ENCODE measurements at places on chromosomes 3 and 15. TPM values are rescaled to one million over a fixed set of nuclear protein-coding genes. Genes with fewer than 3 reads are reported as not detected.

DNA sequence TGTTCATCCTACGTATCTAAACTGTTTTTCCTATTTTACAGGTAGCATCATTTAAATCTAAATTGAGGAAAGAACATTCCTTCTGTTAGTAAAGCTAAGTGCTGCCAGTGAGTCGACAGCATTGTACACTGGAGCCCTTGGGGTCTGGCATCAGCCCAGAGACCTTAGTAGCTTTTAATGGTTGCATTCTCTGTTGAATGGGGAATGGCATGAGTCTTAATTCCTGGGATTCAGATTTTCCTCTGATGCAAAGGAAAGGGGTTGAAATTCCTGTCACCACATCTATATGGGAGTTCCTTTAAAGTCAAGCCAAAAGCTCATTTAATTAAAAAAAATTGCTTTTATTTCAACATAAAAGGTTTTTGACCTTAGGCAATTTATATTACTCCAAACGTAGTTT is 148.4 kb upstream of the GBE1 start:
- no peak for DNase-seq

DNA sequence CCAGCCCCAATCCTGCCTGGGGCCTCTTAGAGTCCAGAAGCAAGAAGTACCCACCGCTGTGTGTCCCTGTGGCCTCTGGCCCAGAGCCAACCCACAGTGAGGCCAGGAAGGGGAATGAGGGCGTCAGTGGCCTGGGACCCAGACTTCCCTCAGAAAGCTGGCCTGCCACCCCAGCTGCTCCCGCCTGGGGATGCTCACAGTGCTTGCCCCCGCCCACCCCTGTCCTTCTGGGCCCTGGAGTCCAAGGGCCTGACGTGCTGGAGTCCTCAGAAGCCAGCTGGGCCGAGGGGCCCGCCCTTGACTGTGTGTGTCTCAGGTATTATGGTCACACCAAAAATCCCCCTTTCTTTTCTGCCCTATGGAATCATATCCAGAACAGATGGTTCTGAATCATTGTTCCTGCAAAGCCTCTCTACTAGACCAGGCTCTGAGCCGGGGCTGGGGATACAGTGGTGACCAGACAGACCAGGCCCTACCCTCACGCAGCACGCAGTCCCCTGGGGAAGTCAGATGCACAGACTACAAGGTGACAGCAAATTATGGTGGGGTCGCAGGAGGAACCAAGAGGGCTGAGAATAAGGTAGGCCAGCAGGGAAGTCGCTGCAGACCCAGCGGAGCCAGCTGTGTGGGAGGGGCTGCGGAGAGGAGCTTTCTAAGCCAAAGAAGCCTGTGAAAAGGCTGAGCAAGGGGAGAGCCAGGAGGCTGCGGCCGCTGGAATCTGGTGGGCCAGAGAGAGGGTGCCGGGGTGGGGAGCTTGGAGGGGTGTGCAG is 99.1 kb downstream of the VGLL4 start:
- no peak for DNase-seq

Gene MUC13
- total RNA-seq, result not detected

DNA sequence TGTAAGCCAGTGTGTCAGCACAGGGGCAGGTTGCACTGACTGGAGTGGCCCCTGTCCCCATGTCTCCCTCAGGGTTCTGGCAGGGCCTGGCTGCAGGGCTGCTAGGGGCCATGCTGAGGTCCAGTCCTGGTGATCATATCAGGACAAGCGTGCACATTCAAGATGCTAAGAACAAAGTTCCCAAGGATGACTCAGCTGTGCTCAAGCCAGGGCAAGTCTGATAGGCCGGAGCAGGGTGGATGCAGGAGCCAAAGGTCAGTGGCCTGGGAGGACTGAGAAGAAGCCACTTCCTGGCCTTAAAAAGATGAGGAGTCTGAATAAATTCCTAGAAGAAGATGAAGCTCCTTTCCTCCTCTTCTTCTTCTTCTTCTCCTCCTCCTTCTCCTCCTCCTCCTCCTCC is 353.2 kb downstream of the AGBL1 start:
- DNase-seq, result no peak

DNA sequence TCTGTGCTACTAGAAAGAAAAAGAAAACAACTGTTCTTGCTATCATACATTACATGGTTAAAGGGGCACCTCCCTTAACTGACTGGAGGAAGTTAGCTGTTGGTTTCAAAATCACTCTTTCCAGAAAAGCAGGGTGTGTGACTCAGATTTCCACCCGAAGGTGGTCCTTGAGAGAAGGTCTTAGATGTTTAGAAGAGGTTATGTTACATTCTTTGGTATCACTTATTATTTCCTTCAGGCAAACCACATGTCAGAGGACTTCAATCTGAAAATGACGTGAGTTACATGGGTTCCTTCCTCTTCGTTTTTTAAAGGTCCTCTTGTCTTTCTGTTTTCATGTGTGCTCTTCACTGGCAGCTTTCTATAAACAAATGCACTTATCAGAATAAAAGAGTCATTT is 307.9 kb upstream of the CBLB start:
- peak; percentile 79 for DNase-seq

DNA sequence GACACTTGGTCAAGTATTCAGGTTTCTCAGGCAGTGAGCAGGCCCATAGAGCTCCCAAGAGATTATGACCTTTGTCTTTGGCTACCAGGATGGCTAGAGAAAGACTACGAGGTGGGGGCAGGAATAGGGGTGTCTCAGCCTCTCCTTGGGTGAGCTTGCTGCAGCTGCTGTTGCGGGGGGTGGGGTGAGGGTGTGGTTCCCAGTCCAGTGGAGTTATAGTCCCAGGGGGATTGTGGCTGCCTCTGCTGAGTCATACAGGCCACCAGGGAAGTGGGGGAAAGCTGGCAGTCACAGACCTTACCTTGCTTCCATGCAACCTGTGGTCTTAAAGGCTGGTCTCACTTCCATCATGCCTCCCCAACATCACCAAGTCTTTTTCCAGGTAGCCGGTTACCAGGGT is 31.7 kb downstream of the ATP2C1 start:
- DNase-seq, result no peak

DNA sequence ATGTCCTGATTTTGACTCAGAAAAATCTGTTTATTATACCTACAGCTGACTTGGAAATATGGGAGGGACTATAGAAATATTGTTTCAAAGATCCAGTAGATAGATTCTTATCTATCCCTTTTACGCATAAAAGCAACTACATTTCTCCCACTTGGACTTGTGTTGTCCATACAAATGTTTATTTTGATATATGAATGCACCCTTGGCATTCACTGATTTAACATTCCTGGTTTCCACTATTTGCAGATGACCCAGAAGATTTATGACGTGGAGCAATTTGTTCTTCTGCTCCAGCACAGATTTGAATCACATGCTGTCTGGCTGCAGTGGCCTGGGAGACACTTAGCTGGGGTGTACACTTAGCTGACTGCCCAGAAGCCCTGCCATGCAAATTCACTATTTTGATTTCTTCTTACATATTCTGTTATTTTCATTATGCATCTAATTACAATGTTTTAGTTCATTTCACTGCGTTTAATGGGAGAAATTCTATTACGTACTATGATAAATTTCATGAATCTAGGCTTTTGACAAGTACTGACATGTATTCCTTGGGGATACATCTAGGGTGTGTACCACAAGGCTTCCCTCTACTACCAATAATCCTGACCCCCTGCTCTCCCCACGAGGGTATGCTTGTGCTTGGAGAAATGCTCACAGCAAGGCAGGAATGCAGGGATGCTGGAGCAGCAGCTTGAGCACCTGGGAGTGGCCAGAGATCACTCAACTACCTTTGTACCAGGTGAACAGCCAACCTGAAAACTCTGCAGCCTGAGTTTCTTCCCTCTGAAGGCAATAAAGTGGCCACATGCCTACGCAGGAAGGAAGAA is 223.6 kb upstream of the TBL1XR1 start:
- no peak for DNase-seq

DNA sequence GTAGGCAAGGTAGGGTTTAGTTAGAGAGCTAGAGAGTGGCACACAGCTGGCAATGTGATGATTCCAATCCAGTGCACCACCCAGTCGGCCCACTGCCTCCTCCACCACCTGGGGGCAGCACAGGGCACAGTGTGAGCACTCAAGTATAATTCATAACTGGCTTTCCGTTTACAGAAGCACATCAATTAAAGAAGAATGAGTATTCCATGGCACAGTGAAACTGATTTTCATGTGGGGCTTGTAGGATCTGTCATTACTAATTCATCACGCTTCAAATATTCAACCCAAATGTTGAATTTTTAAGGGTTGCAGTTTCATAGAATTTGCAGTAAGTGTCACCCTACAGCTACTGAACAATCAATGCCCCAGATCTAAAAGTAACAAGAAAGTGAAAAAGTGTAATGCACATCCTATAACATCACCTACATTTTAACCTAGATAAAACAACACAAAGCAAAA is 149.9 kb downstream of the IGSF11 start:
- peak; percentile 89 for DNase-seq

GRCh38 chr3:3302964-3303363 is 123.5 kb upstream of the CRBN start:
- DNase-seq, result no peak

- DNase-seq, result no peak
These were observed 439.0 kb downstream of the NTRK3 start for GRCh38 chr15:87817553-87817952.

Gene CHRM5
- not detected for total RNA-seq

All from activated naive CD4-positive, alpha-beta T cell treated with anti-CD3 and anti-CD28 coated beads for 36 hours (primary cell).